ENCODE measurements at places on chromosomes 1 and 21.

- no peak for DNase-seq
Measured at GRCh38 chr1:201019321-201019977, 4.1 kb downstream of the KIF21B start.

- DNase-seq, result no peak
Measured at GRCh38 chr21:40244981-40245380, 377.7 kb downstream of the PCP4 start.

DNA sequence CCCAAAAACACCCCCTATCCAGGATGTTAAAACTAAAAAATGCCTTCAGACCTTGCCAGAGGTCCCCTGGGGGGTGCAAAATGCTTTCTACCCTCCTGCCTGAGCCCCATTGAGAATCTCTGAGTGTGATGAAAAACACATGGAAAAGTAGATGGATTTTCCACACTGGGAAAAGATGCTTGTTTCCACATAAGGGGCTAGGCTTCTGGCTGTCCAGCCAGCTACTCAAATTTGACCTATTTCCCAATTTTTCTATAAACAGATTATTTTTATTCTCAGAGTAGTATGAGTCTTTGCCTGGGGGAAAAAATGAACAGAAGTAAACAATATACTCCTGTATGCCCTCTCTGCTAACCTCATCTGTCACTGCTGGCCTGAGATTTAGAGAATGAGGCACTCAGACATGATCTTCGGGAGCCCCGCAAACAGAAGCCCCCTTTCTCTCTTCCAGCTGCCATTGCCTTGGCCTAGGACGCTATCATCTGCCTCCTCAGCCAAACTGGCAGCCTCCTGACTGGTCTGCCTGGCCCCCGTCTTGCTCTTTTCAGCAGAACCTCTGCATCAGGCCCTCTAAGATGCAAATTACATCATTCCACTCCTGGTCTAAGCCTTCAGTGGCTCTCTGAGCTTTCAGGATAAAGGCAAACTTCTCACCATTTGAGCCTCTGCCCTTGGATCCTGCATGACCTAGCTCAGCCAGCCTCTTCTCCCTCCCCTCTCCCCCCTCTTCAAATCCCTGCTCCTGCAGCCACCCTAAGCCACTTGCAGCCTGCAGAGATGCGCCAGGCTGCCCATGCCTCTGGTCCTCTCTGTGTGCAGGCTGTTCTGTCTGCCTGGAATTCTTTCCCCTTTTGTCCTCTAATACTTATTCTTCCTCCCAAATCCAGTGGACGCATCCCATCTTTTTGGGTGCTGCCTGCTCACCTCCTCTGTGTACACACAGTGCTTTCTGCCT is 39.7 kb upstream of the TMEM125 start:
- DNase-seq, result no peak

GRCh38 chr1:19165501-19165900 is 44.6 kb downstream of the UBR4 start:
- no peak for DNase-seq

- DNase-seq, result peak; percentile 78
Measured at GRCh38 chr1:175887981-175888428, 144.6 kb upstream of the TNR start.

Data from SK-N-DZ (cell line).